Suprapubic skin (tissue), 4 donors: ENCODE measurements at places on chromosomes 7 and 10.

GRCh38 chr7:45163692-45164052 lies 6.1 kb downstream of the RAMP3 start:
- no peak for DNase-seq

- no peak for DNase-seq
These were observed 14.3 kb downstream of the UBTD1 start for GRCh38 chr10:97512993-97513392.

- DNase-seq, result no peak
These were observed 40.6 kb upstream of the FAM3C start for GRCh38 chr7:121436688-121437087.

GRCh38 chr7:86158111-86158510 lies 485.6 kb upstream of the GRM3 start:
- DNase-seq, result no peak

DNA sequence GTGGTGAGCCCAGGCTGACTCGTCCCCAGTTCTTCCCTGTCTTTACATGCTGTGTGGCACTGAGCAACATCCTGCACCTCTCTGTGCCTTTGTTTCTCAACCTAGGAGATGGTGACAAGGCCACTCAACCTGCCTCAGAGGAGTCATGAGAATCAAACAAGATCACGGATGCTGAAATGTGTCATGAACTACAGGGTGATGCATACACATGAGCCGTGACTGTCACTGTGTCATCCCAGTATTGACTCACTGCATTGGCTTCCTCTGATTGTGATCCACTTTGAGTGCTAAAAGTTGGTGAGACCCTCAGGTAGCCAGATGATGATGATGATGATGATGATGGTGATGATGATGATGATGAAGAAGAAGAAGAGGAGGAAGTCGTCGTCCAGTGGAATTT lies 11.5 kb downstream of the C10orf71 start:
- no peak for DNase-seq
